T-helper 22 cell (primary cell): ENCODE measurements at places on chromosomes 2 and 18.
A peak's percentile ranks its signal among the peaks of the same experiment; 100 is the strongest.

GRCh38 chr2:241386519-241386918, 30.4 kb downstream of the FARP2 start:
- DNase-seq, result no peak

DNA sequence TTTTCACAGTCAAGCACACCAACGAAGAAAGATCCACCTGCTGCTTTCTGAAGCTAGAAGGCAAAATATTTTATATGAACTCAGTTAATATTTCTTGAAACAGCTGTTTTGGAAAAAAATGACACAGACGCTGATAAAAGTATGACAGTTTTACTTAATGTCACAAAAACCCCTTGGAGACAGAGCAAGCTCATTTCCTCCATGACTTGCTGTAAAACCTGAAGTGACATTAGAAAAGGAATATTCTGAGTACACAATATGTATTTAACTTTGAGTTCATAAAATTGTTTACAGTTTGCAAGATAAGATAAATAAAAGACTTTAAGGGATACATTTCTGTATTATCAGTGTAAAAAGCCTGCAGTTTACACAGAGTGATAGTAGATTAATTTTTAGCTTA, 105.4 kb downstream of the DSEL start:
- no peak for DNase-seq

DNA sequence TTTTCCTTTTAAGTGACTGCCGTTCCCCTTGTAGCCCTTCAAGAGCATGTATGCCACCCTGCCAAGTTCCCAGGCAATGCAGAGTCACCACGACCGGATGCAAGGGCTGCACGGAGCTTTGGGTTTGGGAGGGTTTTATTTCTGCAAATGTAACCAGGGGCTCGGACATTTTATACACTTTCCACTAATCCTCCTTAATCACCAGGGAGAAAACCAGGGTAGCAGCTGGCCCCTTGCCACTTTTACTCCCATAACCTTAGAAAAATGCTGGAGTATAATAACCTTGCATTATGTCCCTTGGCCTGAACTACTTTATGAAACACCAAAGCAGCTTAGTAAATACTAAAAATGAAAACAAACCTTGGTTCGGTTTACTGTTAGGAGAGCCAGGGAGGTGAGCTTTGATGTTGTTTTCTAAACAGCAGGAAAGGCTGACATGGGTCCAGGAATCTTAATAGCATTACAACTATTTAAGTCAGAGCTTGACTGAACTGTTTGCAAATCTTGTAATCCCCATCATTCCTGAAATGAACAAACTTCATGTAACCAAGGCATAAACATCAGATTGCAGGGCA, 152.8 kb upstream of the RIOK3 start:
- DNase-seq, result no peak

DNA sequence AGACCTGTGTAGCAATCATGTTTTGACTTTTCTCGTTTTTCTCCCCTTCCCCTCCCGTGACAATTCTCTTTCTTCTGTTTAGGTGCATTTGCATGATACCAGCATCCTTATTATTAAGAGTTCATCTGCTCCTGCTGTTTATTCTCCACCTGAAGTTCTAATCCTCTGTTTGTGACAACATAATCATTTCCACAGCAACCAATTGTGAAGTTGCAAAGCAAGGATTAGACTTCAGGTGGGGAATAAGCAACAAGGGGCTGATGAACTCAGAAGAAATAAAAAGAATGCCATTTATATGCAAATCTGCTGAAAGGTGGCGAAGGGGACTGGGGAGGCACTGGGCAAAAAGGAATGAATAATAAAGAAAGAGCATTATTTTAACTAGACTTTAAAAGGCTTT, 124.8 kb upstream of the LINC00305 start:
- no peak for DNase-seq

DNA sequence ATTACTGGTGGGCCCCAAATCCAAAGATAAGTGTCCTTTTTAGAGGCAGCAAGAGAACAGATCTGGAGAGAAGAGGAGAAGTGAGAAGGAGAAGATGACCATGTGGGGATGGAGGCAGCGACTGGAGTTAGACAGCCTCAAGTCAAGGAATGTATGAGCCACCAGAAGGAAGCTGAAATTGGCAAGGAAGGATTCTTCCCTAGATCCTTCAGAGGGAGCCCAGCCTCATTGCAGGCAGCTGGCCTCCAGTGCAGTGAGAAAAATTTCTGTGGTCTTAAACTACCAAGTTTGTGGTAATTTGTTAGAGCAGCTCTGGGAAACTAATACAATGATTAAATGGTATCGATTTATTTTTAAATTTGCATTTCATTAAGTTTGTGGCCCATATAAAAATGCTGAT, 167.9 kb downstream of the NCKAP5 start:
- no peak for DNase-seq

- DNase-seq, result no peak
These were observed 39.2 kb upstream of the GALNT1 start for GRCh38 chr18:35542356-35542755.

DNA sequence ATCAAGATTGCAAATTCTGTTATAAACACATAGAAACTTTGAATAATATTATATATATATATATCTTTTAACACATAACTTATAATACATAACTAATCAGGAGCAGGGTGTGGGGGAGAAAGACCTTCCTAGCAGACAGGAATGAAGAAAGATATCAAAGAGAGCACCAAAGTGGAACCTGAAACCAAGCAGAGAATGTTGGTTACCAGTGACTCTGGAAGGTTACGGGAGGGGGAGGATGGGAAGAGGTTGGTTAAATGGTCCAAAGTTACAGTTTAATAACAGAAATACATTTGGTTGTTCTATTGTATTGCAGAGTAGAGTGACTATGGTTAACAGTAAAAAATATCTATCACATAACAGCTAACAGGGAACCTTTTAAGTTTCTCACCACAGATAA, 366.7 kb downstream of the LRRTM4 start:
- no peak for DNase-seq

GRCh38 chr2:144447535-144447934, 72.4 kb downstream of the ZEB2 start:
- no peak for DNase-seq

GRCh38 chr2:159219394-159219998, 67.0 kb downstream of the WDSUB1 start:
- no peak for DNase-seq

GRCh38 chr18:67144329-67144728, 372.2 kb downstream of the DSEL start:
- no peak for DNase-seq

- DNase-seq, result no peak
These were observed 38.0 kb downstream of the RNF152 start for GRCh38 chr18:61854578-61855448.

- DNase-seq, result no peak
These were observed 27.3 kb downstream of the ZAP70 start for GRCh38 chr2:97740590-97741182.

- DNase-seq, result no peak
These were observed 490.4 kb upstream of the SPRED2 start for GRCh38 chr2:65922794-65923193.

- peak; percentile 99 for DNase-seq
These were observed at the start of gene EML6 for GRCh38 chr2:54723131-54723995. Gene EML6 (plus strand): TSS chr2:54723662. CDS start chr2:54725062, 1,400 bp downstream.

DNA sequence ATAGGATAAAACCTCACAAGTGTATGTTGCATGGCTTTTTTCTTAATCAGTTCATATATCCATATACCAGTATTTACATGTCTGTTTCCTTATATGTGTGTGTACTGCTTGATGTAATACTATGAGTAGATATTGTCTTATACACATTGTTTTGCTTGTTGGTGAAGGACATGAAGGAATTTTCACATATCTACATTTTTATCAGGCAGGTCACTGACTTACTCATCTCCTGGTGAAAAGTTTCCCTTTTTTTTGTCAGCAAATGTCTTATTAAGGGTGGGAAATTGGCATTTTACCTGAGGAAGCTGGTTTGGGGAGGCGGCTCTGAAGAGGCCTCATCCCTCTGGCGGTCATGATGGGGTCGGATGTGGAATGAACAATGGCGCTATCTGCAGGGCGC, 61.4 kb upstream of the LYPD1 start:
- DNase-seq, result no peak

- no peak for DNase-seq
These were observed 491.8 kb downstream of the KCNJ3 start for GRCh38 chr2:155190342-155190741.

DNA sequence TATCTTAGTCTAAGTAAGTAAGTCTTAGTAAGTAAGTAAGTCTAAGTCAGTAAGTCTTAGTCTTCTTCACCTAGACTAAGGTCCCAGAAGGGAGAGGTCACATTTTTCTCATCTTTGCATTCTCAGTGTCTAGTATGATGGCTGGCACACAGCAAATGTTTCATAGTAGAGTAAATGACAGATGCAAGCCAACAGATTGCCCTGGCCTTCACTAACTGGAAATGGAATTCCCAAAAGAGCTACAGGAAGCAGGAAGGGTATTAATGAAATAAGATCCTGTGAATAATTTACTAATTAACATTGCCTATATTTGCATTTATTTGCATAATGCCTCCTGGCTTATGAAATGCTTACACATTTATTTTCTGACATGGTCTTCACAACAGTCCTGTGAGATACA, 221.6 kb downstream of the RAD51AP2 start:
- DNase-seq, result no peak

GRCh38 chr2:46198966-46199365, 98.2 kb upstream of the EPAS1 start:
- DNase-seq, result no peak

- DNase-seq, result no peak
These were observed 218.9 kb downstream of the EPHA4 start for GRCh38 chr2:221353201-221353600.

DNA sequence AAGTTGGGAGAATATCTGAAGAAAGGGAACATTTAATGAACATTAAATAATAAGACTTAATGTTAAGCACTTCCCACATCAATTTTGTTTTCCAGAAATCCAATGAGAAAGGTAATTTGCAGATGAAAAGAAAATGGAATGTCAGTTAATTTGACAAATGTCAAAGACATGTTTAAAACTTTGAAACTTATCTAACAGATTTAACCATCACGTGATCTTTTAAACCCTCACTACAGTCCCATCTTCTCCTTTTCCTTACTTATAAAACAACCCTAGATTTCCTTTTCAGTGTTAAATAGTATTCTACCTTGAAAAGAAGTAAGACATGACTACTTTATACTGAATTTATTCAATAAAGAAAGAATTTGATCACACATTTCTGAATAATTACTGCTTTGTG, 288.5 kb downstream of the NRXN1 start:
- no peak for DNase-seq

DNA sequence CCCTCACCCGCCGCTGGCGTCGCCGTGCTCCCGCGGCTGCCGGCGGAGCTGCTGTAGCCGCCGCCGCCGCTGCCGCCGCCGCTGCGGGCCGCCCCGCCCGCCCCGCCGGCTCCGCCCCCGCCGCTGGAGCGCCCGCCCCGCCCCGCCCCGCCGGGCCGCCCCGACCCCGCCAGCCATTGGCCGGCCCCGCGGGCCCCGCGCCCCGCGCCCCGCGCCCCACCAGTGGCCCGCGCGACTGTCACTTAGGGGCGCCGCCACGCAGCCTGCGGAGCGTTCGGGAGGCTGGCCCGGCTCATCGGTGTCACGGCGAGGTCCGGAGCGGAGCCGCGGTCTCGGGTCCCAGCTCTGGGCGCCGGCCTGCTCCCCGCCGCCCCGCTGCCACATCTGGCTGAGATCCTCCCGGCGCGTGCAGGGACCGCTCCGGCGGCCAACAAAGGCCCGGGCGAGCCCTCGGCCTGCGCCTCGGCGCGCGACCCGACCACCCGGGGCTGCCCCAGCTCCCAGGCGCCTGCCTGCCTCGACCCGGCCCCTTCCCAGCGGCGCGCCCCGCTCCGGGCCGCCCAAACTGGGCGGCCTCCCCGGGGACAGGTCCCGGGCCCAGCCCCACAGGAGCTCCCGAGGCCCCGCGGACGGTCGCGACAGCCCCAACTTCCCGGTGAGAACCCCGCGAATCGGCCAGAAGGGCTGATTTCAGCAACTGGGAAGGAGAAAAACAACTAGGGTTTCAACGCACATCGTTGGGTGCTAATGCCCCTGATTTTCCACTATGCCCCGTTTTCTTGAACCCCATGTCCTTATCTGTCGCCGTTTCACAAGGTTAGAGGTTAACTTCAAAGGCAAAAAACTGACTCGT, at the start of gene MGAT4A:
TSS of gene MGAT4A (minus strand) at position 92 of the 853 bp plus-strand sequence. CDS start 4,800 bp downstream, outside the sequence.
- DNase-seq, result peak; percentile 73

DNA sequence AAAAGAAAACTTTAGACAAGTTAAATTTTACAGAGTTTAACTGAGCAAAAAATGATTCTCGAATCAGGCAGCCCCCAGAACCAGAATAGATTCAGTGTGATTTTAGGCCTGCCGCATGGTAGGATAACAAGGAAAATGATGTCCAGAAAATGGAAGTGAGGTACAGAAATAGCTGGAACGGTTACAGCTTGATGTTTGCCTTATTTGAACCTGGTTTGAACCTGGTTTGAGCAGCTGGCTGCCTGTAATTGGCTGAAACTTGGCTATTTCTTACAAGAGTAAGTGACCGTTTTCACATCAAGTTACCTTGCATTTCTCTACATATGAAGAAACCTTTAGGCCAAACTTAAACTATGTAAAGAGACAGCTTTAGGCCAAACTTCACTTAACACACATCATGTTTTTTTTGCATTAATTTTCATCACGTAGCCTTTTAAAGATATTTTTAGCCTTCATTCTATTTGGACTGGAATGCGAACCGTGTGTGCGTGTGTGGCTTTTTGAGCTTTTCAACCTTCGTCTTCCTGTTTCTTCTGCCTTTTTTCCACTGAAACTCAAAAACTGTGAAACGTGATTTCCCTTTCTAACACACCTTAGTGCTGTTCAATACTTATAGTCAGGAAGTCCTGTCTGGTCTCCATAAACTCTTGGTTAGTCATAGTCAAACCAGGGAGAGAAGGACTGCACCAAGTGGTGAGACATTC, 4.5 kb upstream of the POLE4 start:
- DNase-seq, result no peak

GRCh38 chr2:45841752-45842407, 190.4 kb downstream of the PRKCE start:
- no peak for DNase-seq

GRCh38 chr18:9330419-9330818, 4.2 kb upstream of the TWSG1 start:
- DNase-seq, result no peak

DNA sequence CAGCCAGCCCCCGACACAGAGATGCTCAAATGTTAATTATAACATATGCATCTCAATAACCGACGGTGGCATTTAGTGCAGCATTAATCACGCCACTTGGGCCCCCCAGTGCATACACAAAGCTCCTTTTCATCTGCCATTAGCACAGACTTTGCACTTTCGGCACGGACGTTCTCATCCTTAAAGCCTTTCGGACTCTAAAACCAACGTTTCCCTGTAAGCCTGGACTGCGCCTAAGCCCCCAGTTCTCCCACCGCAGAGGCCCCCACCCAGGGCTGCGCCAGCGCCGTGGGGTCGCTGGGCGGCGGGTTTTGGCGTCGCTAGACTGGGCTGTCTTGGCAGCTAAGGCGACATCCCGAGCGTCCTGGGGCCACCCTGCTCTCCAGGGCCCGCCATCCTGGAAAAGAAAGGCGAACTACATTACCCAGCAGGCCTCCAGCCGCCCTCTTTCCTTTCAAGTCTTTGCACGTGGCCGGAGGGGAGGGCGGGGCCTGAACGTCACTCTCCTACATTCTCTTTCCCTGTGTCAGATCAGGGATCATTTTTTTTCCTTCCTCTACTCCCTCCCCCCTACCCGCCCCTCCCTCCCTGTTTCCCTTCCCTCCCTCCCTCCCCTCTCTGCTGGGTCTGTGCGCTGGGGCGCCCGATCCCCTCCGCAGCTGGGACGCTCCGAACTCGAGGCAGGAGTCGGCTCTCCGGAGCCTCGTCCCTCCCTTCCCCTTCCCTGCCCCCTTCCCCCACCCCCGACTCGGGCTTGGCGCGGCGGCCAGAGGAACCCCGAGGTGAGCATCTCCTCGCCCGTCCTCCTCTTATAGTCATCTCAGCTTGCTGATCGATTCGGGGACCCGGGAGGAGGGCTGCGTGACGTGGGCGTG, at the start of gene CTIF:
TSS of gene CTIF (plus strand) at position 501 of the 875 bp plus-strand sequence. CDS start 80,535 bp downstream, outside the sequence.
- peak; percentile 35 for DNase-seq

GRCh38 chr2:71786291-71787107, 333.1 kb downstream of the DYSF start:
- DNase-seq, result no peak
